NCI-H1092 treated with DMSO at 0.1 percent for 48 hours (cell line): ENCODE measurements at places on chromosomes 7 and 10.

- no peak for DNase-seq
These were observed 37.3 kb downstream of the TMEM60 start for GRCh38 chr7:77760809-77761453.

- no peak for DNase-seq
These were observed 501.6 kb upstream of the PHF14 start for GRCh38 chr7:10472115-10472514.

GRCh38 chr10:123721441-123722049 is 55.4 kb downstream of the GPR26 start:
- no peak for DNase-seq

GRCh38 chr7:132830941-132831340 is 250.9 kb downstream of the CHCHD3 start:
- no peak for DNase-seq

GRCh38 chr7:29077176-29077575 is 69.2 kb downstream of the CPVL start:
- DNase-seq: no peak

DNA sequence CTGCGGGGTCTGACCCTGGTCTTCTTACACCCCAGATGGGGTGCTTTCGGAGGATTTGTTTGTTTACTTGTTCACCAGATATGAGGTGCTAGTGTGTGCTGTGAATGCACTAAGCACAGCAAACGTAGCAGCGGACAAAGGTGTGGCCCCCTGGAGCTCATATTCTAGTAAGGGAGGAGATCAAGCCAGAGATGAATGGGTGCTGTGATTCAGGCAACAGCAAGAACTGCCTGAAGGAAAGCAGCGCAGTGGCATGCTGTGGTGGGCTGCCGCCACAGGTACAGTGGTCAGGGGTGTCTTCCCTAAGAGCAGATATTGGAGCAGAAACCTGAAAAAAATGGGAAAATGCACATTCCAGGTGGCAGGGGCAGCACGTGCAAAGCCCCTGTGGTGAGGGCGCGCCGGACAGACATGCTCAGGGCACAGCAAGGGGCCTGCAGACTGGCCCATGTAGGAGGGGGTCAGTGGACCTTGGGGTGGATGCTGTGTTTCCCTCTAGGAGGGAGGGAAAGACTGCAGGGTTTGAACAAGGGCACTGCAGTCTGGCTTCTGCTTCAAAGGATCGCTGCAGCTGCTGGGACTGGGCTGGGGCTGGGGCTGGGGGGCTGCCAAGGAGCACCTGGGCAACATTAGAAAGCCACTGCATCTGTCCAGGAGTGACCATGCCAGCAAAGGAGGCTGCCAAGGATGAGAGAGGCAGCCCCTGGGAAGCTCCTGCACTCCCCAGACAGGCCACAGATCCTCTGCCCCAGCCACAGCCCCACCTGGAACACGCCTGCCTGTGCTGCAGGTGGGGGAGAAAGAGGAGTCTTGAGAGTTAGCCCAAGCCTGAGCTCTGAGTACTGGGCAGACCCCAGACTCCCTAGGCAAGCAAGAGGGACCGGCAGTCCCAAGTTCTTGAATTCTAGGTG is 927 bp upstream of the DEPP1 start:
- DNase-seq: no peak

DNA sequence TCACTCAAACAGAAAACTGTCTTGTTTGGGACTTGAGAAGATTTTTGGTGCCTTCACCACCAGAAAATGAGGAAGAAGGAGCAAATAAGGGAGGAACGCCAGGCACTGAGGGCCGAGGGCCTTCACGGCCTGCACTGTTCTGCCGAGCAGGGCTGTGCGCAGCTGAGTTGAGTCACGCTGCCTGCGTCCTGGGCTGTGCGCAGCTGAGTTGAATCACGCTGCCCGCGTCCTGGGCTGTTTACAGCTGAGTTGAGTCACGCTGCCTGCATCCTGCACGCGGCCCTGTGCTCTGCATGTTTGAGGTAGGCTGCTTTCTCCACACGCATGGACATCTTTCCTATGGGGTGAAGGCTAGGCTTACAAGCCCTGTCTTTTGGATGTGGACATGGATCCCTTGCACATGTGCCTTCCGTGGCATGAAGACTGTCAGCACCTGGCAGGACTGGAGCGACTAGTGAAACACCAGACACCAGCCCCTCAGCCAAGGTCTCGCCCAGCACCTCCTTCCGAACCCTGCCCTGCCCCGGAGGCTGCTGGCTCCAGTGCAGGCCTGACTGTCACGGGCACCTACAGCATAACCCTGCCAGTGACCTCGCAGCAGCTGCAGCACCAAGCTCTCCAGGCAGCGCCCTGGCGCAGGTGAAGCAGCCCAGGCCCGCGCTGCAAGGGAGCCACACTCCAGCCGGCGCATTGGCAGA is 96.7 kb downstream of the HTR5A start:
- no peak for DNase-seq

DNA sequence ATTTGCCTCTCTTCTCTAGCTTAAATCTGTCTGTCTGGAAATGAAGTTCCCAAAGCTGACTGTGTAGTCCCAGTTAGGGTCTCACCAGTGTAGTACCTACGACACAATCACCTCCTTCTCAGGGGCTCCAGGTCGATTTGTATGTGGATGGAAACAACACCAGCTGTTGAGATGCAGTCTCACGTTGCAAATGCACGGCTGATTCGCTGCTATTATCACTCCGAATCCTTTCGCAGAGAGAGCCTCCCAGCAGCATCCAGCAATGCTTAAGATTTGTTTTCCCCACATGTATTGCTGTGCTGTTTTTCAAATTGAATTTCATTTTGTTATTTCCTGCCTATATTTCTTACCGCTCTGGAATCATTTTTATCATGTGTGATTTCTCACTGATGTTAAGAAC is 16.3 kb downstream of the VSTM4 start:
- DNase-seq: no peak

GRCh38 chr10:70967591-70968587 is 79.5 kb upstream of the PCBD1 start:
- no peak for DNase-seq

GRCh38 chr7:110977127-110977737 is 113.7 kb upstream of the LRRN3 start:
- DNase-seq: no peak

DNA sequence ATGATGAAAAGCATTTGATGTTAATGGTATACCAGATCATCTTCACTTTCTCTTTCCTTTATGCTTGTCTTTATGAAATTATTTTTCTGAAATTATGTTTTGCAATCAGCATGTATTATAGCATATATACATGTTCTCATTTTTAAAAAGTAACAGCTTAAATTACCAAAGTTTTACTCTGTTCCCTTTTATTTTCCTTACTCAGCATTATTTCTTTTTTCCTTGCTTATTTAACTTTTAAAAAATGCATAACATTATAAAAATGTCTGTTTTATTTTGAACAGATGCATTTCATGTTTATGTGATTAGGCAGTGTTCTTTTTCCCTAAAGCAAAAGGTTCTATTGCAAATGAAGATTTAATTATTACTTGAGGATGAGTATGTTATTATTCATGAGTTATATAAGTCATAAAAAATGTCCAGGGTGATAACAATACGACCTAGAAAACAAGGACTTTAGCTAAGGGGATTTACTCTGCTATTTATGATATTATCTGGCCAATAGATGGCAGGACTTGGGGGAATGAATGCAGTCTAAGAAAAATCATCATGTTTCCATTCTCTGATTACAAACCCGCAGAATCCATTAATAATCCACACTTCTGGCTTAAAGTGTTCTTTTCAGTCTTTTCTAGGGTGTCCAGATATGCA is 38.5 kb downstream of the CABCOCO1 start:
- DNase-seq: no peak

DNA sequence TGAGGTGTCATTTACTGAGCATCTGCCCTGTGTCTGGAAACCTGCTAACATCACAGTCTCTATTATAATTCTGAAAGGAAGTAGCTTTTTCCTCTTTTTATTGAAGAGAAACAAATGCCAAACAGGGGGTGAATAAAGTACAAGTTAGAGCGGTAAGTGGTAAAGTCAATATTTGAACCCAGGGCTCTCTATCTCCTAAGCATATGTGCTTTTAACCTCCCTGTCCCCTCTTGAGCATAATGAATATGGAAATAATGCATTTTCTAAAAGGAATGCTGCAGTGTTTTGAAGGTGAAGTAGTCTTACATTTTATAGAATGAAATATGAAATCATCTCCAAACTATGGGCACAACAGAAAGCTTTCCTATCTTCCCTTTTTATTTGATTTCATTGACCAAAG is 196.7 kb downstream of the KIAA1217 start:
- DNase-seq: no peak

GRCh38 chr10:122379537-122379936 is 5.0 kb downstream of the PLEKHA1 start:
- DNase-seq: no peak

DNA sequence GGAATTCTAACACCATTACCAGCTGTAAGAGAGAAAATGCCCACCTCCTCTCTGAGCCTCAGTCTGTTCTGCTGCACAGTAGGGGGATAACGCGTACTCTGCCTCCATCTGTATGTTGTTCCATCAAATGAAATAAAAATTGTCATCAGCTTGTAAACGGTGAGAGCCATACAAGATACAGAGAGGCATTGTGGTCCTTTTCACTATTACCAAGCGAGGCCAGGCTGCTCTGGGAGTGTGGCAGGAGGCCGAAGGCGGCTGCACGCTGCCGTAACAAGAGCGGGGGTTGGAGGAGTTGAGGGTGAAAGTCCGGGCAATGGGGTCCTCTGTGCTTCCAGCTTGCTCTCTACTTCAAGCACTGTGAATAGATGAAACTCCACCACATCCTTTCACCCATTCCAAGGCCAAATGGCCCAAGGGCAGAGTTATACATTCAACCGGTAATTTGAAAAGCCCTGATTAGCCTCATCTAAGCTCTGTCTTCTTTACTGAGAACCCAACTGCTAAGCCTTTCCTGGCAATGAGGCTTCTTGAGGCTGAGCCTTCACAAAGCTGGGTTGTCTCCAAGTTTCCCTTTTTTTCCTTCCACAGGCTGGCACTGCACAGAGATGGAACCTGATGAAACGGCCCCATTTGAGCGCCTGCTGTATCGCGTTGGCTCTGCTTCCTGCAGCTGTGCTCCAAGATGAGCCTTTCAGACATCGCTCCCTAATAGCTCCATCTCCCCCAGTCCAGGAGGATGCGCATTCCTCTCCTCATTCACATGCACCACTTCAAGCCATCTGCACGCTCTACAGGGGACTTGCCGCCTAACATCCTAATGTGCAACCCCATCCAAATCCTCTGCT is 47.2 kb downstream of the PYROXD2 start:
- DNase-seq: no peak

DNA sequence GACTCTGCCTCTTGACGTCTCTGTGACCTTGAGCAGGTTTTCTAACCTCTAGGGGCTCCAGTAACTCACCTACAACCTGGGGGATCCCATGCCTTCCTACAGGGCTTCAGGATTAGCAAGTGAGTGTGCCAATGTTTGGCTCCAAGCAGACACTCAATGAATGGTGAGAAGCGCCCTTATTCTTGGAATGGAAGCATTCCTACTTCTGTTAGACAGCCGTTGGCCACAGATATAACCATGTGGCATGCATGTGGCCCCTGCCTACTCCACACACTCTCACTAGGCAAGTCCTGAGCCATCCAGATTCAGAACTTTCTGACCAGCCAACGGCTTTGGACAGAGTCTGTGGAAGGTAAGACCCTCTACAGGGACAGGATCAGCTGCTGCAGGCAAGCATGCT is 108.9 kb upstream of the LYZL2 start:
- DNase-seq: no peak

DNA sequence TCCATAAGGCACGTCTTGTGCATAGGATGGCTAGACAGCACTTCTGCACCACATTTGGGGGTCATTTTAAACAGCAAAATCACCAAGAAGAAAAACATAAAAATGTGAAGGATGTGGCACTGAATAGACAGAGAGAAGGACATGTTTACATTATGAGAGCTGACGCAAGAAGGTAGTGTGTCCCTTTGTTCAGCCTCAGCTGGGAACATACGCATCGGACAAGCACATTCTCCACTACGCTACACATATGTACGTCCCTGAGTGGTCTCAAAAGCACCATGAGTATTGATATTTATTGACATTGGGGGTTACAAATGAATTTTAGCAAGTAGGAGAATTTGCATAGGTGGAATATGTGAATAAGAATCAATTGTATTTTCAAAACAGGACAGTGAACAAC is 20.2 kb downstream of the DDC start:
- peak; percentile 54 for DNase-seq
